Smooth muscle cell of the brain vasculature (primary cell): ENCODE measurements at places on chromosomes 4 and X.

- DNase-seq: no peak
Measured at GRCh38 chr4:23851464-23851863, 38.4 kb downstream of the PPARGC1A start.

DNA sequence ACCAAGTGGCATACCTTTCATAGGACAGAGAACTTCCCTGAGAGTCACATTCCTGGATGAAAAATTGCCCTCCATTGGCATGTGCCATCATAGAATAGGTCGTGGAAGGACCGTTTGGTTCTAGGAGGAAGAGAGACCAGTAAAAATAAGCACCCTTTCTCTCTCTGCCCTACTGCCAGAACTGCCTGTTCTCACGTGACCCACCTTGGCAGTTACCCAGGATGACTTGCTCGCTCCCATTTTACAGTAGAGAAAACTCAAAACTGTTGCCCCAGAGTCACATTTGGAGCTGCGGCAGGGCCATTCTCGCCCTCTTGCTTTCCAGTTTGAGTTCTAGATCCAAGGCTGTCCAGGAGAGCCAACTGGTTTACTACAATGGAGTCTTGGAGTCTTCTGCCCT lies 1.1 kb upstream of the NLGN3 start:
- no peak for DNase-seq

- DNase-seq: no peak
Measured at GRCh38 chr4:15691346-15692135, 9.9 kb downstream of the FAM200B start.

DNA sequence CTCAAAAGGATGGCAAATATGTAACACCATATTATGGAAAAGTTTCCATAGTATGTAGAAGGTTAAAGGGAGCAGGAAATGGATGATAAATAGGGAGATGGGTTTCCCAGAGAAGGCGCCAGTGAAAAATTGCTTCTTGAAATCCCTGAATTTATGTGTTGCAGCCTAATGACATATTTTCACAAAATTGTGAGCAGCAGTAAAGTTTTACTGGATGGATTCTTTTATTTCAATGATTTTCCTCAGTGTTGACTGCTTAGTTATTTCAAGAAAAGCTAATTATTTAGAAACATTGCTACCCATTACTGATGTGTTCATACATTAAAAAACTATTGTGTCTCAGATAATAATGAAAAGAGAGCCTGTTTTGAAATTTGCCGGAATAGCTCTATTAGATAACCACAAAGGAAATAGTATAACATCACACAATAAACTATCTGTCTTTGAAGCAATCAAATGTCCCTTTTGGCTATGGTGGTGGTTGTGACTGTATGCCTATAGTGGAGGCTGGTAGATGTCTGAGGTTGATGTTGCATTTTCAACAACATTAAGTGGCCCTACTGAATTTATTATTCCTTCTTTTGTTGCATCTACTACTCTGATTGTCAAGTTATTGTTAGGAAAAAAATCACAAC lies 169.9 kb upstream of the HAND2 start:
- no peak for DNase-seq

DNA sequence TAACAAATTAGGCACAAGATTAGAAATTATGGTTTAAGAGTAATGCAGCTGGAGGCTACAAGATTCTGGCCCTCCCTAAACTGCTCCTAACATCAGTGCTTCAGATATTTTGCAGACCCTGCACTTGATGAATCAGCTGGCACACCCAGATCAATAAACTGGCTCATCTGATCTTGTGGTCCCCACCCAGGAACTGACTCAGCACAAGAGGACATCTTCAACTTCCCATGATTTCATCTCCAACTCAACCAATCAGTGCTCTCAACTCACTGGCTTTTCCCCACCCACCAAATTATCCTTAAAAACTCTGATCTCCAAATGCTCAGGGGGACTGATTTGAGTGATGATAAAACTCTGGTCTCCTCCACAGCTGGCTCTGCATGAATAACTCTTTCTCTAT lies 21.7 kb upstream of the TMEM33 start:
- no peak for DNase-seq

- DNase-seq: no peak
Measured at GRCh38 chrX:130085551-130086446, 24.5 kb downstream of the ELF4 start.

DNA sequence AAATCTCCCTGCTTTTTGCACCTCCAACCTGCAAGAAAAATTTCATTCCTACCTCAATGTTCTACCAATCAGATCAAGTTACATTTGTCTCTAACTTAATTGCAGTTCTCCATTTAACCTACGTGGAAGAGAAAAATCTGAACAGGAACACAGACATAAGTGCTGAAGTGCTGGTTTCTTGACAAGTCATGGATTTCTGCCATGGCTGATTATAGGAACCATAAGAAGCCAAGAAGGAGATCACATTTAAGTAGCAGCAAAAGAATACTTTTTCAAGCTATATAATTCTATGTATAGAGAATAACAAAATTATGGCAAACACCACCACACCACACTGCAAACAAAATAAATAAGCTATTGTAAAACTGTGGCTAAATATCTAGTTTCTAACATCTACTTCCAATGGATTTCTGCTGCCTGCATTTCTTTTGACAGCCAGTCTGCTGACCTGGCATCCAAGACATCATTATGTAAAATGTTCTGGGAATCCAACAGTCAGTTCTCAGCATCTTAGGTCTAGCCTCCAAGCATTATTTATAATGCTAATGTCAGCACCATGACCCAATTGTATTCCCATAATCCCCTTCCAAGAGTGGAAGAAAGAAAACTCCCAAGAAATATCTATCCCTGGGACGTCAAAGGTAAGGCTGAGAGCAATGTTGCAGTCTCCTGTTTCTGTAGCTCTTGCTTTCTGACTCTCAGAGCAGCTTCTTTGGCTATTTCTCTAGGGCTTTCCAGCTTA lies 50.8 kb upstream of the GAB1 start:
- DNase-seq: no peak

DNA sequence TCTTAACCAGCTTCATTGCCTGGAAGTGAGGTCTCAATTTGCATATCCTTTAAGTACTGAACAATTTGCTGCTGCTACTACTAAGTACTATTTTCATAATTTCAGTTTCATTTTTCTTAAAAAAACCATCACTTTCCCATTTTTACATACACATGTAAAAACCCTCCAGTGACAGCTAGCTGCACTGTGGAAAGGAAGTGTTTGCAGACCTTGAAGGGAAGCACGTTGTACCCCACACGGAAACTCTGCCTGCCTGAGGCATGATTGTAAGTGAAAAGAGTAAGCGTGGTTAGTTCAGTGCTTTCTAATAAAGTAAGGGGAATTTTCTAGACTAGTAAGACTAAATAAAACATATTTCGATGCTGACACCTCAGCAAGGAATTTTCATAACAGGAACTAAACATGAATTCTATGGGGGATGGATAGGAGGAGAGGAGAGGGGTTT lies 103.6 kb downstream of the RAPGEF2 start:
- DNase-seq: no peak

- no peak for DNase-seq
Measured at GRCh38 chr4:4838936-4839810, 20.3 kb upstream of the MSX1 start.

GRCh38 chr4:115537387-115537786 lies 424.0 kb upstream of the NDST4 start:
- DNase-seq: peak; percentile 2

GRCh38 chr4:6231663-6232165 lies 31.4 kb upstream of the JAKMIP1 start:
- DNase-seq: no peak

- no peak for DNase-seq
Measured at GRCh38 chr4:38390969-38391545, 272.9 kb upstream of the KLF3 start.

DNA sequence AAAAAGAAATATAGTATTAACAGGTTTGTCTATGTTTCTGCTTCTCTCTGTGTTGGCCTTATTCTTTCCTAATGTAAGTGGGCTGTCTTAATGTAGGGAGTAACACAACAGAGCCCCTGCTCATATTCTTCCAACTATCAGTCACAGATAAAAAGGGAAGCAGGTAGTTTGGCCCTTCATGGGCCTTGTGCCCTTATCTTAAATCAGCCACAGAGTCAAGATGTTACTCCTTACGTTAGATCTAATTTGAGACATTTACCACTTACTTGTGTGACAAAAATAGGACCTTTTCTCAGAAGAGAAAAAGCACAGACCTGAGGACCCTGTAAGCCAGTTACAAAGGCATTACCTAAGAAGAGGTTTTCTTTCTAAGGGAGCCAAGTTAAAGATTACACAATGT lies 589.0 kb downstream of the GRXCR1 start:
- DNase-seq: no peak

DNA sequence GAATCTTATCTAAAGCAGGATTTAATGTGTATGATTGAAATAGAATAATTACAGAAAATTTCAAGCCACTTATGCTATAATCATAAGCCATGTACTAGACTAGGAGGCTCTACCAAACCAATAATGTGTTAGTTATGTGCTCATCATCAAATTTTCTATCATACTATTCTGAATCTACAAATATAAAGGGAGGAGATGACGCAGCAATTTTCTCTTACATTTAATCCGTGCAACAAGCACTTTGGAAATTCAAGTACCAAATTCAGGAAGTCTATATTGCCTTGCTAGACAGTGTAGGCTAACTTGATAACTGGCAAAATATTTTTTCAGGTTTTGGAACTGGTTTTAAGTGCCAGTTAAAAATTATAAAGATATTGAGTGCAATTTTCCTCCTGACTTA lies 283.5 kb downstream of the C4orf33 start:
- no peak for DNase-seq

DNA sequence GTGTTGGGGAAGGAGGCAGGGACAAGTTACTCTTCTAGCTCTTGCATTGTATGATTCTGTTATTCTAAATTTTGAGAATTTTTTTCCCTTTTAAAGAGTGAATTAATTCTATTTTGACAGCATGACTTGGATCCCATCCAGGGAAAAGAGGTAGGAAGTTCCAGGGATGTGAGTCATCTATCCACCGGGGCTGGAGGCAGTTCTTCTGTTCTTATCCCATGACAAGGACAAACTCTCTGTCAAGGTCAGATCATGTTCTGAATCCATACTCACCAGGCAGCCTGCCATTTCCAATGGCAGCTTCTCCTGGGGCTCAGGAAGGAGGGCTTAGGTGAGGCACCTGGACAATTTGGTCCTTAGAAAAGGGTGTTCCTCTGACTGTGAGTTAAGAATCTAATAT lies 132.0 kb upstream of the MED14 start:
- no peak for DNase-seq

GRCh38 chr4:59195839-59196238 lies 2004.3 kb upstream of the ADGRL3 start:
- DNase-seq: no peak

- no peak for DNase-seq
Measured at GRCh38 chr4:42497142-42497910, 100.0 kb downstream of the SHISA3 start.

- DNase-seq: no peak
Measured at GRCh38 chr4:97665553-97665952, 477.7 kb downstream of the STPG2 start.

DNA sequence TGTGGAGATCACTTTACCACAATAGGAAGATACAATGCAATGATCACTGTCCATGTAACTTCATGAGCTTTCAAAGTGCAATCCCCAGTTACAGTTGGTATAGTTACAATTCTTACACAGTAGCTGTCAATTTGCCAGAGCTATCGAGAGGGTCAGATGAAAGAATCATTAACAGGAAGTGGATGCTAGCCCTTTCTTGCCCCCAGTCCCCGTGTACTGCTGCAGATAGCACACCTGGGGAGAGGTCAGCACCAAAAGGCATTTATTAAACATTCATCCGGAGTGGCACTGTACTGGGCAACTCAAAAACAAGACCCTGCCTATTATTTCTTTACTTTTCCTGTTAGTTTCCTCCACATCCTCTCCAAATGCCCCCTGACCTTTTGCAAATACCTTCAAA lies 47.7 kb downstream of the SOD3 start:
- no peak for DNase-seq

DNA sequence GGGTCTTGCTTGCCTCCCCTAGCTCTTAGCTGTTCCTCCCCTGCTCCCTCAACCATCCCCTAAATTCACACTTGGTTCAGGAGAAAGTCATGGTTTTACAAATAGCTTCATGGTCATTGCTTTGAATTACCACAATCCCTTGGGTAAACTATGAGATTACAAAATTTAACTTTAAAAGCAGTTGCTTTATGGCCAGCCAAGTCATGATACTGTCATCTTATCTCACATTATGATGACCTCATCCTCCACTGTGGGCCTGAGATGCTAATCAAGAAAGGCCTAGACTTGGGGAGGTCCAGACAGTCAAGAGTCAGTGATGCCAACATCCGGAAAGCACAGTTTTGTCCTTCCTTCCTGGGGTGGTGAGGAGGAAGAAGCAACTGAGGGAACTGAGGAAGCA lies 10.5 kb upstream of the FGF16 start:
- DNase-seq: no peak

GRCh38 chr4:144905286-144905685 lies 192.7 kb downstream of the ANAPC10 start:
- DNase-seq: no peak

- DNase-seq: no peak
Measured at GRCh38 chrX:10833299-10834169, 213.1 kb upstream of the MID1 start.

DNA sequence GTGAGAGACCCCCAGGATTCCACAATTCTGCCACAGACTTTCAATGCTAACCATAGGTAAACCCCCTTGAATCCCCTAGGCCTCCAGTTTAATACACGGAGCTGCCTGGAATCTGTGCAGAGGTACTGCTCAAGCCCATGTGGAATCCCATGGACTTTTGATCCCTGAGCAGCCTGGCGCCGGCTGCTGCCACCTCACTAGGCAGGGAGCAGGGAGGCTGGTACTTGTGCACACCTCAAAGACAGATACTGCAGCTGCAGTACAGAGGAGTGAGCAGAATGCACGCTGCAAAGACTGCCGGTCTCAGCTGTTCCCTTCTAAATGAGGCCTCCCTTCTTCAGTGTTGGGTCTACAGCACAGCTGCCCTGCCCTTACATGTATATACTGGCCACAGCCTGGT lies 79.4 kb downstream of the RPS6KA6 start:
- no peak for DNase-seq

- no peak for DNase-seq
Measured at GRCh38 chr4:155599596-155599995, 67.1 kb upstream of the GUCY1A1 start.

DNA sequence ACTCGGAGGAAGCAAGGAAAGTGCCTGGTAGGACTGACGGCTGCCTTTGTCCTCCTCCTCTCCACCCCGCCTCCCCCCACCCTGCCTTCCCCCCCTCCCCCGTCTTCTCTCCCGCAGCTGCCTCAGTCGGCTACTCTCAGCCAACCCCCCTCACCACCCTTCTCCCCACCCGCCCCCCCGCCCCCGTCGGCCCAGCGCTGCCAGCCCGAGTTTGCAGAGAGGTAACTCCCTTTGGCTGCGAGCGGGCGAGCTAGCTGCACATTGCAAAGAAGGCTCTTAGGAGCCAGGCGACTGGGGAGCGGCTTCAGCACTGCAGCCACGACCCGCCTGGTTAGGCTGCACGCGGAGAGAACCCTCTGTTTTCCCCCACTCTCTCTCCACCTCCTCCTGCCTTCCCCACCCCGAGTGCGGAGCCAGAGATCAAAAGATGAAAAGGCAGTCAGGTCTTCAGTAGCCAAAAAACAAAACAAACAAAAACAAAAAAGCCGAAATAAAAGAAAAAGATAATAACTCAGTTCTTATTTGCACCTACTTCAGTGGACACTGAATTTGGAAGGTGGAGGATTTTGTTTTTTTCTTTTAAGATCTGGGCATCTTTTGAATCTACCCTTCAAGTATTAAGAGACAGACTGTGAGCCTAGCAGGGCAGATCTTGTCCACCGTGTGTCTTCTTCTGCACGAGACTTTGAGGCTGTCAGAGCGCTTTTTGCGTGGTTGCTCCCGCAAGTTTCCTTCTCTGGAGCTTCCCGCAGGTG lies 637 bp downstream of the AR start:
- DNase-seq: no peak

GRCh38 chr4:182748949-182749348 lies 168.2 kb downstream of the DCTD start:
- DNase-seq: no peak
